Cortex of kidney (tissue), 1 donor: ENCODE measurements at places on chromosomes 13 and 19.
A peak's percentile ranks its signal among the peaks of the same experiment; 100 is the strongest.

DNA sequence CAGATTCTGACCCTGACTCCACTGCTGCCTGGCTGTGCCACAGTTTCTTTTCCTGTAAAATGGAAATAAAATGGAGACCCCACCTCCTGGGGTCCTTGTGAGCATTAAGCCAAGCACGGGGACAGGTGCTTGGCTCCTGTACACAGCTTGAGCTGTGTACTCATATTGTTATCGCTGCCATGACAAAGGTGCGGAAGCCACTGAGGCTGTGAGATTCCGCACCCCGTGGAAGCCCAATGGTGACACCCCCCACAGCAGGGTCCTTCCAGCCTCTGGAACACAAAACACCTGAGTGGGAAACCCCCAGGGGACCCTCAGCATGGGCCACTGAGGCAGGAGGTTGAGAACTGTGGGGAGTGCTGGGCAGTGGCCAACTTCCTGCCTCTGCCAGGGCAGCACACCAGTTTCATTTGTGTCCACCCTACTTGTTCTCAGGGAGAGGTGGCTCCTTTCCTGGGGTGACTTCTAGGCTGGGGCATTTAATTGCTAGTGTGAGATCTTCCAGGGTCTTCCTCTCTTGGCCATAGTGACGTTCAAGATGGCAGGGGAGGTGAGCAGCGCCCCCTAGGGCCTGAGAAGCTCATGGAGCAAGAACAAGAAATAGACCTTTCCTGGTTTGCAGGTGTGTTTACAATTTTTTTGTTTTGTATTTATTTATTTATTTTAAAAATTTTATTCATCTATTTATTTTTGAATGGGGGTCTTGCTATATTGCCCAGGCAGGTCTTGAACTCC lies 5.4 kb upstream of the JSRP1 start:
- no peak for DNase-seq

DNA sequence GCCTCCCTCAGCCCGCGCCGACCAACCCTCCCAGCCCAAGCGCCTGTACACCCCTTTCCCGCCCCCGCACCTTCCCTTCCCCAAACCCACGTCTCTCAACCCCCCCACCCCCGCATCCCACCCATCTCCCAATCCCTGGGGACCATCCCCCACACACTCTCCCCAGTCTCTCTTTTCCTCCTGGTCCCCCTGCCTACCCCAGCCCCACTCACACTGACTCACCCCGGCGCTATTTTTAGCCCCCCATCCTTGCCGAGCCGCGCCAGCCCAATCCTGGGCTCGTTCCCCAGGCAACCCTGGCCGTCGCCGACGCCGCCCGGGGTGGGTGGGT lies 11.7 kb downstream of the CIC start:
- DNase-seq, result no peak

DNA sequence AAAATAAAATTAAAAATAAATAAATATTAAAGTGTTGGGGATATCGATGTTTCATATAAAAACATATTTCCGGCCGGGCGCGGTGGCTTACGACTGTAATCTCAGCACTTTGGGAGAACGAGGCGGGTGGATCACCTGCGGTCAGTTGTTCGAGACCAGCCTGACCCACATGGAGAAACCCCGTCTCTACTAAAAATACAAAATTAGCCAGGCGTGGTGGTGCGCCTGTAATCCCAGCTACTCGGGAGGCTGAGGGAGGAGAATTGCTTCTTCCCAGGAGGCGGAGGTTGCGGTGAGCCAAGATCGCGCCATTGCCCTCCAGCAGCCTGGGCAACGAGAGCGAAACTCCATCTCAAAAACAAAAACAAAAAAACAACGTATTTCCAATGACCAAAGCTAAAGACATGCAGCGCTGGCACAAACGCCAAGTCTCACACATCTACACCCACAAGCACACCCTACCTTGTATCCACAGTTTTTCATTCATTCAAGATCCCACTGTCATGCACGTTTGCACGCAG lies 907 bp downstream of the ZNF569 start:
- no peak for DNase-seq

DNA sequence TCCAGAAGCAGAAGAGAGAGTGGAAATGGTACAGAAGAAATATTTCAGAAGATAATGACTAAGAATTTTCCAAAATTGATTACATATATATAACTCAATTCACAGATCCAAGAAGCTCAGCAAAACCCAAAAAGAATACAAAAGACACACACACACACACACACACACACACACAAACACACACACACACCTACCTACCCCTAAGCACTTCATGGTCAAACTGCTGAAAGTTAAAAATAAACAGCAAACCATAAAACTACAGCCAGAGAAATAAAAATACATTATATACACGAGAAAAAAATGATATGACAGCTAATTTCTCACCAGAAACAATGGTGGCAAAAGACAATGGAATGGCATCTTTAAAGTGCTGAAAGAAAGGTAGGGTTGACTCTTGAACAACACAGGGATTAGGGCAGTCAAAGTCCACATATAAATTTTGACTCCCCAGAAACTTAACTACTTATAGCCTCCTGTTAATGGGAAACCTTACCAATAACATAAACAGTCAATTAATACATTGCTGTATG lies 49.2 kb downstream of the DIAPH3 start:
- DNase-seq, result no peak

DNA sequence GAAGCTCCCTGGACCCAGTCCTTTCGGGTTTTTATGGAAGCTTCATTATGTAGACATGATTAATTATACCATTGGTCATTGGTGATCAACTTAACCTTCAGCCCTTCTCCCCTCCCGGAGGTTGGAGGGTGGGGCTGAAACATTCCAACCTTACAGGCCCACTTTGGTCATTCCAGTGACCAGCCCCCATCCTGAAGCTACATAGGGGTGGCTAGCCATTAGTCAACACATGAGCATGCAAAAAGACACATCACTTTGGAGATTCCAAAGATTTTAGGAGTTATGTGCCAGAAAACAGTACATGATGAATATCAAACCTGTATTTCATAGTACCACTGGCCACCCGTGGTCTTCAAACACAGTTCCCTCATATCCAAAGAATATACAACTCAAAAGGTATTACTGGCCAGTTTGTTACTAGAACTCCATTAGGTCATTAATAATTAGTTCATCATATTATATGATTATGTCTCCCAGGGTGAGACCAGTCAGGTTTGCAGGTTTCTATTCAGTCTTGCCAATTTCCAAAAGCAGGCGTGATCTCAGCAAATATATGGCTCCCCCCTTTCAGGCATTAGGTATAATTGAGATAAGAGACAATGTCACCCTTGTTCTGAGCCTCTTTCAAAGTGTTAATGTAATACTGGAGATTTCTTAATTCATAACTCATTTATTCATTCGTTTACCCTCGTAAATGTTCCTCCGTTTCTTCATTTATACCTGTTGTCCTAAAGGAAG lies 11.1 kb downstream of the PPP5C start:
- no peak for DNase-seq

- DNase-seq, result no peak
These were observed 267.3 kb downstream of the LHFPL6 start for GRCh38 chr13:39335721-39336120.

DNA sequence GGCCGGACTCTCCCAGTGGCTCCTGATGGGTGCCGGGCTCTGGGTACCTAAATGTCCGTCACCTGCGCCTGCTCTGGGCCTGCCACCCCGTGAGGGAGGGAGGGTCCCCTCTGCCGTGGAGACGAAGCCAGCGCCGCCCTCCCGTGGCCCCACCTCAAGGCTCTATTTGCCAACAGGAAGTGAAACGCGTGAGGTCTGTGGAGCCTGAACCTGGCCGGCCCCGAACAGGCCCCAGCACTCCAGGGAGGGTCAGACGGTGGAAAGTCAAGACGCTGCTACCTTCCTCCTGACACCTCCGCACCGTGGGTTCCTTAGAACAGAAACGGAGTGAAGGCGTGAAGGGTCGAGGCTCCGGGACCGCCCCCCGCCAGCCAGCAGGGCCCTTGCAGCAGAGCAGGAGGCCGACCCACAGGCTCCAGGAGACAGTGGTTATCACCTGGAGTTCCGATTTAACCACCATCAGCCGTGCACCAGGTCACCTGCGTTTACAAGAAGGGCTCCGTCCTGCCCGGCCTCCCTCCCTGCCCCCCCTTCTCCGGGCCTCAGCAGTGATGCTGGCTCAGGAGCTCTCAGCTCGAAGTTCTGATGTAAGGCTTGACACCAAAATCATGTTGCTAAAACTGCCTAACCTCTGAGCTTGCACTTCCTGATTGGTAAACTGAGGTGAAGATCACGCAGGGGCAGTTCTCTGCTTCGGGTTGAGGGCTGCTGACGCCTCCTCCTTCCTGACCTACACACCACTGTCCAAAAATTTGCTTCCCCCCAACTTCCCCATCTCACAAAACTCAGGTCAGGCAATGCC lies 50.9 kb upstream of the C13orf46 start:
- no peak for DNase-seq

GRCh38 chr13:95360464-95361097 lies 59.3 kb upstream of the ABCC4 start:
- no peak for DNase-seq

GRCh38 chr13:39910833-39911232 lies 255.4 kb downstream of the COG6 start:
- no peak for DNase-seq

DNA sequence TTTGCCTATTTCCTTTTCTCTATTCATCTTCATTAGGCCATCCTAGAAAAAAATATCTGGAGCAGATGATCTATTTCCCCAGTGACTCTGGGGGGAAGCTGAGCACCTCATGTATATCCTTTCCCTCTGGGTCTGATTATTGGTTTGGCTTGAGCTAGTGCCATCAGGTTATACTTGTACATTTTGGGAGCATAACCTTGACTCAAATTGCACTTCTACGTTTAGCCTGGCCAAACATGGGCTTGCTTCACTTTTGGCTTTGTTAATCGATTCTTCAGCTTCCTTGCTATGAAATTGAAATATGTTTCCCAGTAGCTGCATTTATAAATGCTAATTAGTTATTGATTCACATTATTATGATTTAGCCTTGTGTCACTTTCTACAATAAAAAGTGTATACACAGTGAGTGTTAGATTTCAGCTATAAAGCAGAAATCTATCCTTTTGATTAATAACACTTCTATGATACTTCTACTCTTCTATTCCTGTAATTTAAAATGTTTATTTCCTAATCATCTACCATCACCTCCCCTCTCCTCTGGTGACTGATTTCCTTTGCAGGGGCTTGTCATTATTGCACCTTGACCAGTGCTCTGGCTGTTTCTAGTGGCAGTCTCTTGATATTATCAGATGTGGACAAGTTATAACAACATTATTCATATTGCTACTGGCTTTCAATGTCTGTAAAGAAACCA lies 37.3 kb downstream of the TNFSF11 start:
- no peak for DNase-seq

- DNase-seq, result no peak
These were observed 10.2 kb downstream of the DPP9 start for GRCh38 chr19:4713384-4713951.

GRCh38 chr13:62014299-62014698 lies 598.6 kb upstream of the PCDH20 start:
- no peak for DNase-seq

- no peak for DNase-seq
These were observed 3.3 kb upstream of the ICAM4 start for GRCh38 chr19:10283301-10284064.

GRCh38 chr13:61136093-61136492 lies 279.6 kb downstream of the PCDH20 start:
- no peak for DNase-seq

DNA sequence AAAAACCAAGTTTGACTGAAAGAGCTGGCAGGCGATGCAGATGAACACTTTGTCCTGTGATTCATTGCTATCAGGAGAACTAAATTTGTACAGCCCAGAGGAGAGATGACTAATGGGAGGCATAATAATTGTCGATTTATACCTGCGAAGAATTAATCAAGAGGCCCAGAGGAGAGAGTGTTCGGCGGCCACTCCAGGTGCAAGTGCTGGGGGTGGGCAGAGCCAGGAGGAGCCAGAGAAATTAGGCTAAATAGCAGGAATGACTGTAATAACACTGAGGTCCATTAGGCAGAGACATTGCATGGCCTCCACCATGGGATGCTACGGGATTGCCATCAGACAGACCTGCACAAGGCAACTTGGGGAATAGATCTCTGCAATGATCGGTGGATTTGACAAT lies 107.7 kb upstream of the UQCRFS1 start:
- DNase-seq, result no peak

DNA sequence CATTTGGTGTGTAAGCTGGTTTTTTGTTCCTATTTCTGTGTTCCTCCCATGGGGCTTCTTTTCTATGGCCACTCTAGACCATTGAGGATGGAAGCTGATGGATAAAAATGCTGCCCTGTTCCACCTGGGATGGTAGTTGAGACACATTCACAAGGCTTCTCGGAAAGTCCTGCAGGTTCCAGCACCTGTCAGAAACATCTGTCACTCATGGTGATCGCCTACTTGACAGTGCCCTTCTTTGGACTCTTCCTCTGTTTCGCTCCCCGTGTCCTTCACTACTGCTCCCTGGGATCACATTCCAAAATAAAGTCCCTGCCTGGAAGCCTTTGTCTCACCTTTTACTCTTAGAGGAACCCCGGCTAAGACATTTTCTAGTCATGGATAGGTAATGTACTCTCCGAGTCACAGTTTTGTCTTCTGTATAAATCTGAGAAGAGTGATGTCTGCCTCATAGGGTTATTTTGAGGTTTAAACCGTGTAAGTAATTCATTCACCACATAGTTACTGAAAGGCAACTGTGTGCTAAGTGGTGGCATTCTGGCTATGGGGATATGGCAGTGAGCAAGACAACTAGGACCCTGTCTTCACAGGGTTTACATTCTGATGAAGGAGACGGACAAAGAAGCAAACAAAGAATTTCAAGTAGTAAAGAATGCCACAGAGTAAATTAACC lies 21.0 kb downstream of the UBAC2 start:
- no peak for DNase-seq

GRCh38 chr19:52962394-52963246 lies at the start of gene ZNF816:
ZNF816 (minus strand) TSS chr19:52962881; CDS start chr19:52956089, 6,792 bp downstream.
- DNase-seq, result peak; percentile 33

- DNase-seq, result no peak
These were observed 19.9 kb downstream of the TINCR start for GRCh38 chr19:5547881-5548280.

GRCh38 chr13:71672512-71672911 lies 194.5 kb downstream of the DACH1 start:
- DNase-seq, result no peak

DNA sequence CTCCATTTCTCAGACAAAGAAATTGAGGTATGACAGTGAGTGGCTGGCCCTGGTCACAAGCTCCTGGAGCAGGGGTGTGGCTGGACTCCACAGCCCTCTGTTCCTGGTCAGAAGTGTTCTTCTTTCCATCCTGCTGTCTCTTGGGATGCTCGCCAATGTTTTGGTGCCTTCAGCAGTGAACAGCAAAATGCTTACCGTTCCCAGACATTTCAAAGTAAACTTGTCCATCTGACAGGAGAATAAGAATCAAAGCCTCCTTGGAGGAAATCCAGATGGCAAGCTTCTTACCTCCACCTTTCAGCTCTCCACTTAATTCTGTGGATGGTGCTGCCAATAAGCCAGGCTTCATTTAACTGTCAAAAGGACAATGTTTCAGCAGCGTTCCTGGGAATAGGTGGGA lies 954.1 kb downstream of the UQCRFS1 start:
- no peak for DNase-seq

GRCh38 chr19:41330481-41330880 lies 20.5 kb downstream of the CCDC97 start:
- no peak for DNase-seq

- no peak for DNase-seq
These were observed 18.8 kb downstream of the CYTH2 start for GRCh38 chr19:48487948-48488347.
